ENCODE measurements at places on chromosomes 7 and 10.

- DNase-seq: no peak
Observed at GRCh38 chr10:5656737-5657579, 9.4 kb downstream of the ASB13 start.

- DNase-seq: no peak
Observed at GRCh38 chr7:79199961-79200360, 253.5 kb downstream of the MAGI2 start.

GRCh38 chr10:89241026-89241425 lies 10.5 kb downstream of the LIPA start:
- DNase-seq: no peak

DNA sequence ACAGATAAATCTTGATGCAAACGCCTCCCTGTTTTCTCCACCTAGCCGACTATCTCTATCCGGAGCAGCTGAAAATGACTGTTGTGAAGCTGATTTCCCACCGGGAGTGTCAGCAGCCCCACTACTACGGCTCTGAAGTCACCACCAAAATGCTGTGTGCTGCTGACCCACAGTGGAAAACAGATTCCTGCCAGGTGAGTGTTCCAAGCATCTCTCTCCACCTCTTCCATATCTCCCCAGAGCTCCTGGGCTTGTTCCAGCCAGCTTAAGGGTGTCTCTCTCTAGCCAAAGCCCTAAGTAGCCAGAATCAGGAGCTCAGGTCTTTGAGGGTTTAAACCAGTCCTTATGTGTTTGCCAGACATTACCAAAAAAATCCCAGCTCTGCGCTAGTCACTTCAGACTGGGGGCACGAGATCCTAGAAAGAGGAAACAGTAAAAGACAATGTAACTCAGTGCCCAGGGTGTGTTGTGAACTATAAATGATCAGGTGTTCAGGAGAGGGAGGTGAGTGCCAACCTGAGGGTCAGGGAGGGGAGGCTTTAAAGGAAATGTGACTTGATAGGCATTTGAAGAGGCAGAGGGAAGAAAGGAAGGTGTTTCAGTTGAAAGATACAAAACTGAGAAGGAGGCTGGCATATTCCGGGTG lies 4.4 kb downstream of the PLAU start:
- no peak for DNase-seq

GRCh38 chr10:3104251-3104918 lies 37.0 kb downstream of the PFKP start:
- no peak for DNase-seq

DNA sequence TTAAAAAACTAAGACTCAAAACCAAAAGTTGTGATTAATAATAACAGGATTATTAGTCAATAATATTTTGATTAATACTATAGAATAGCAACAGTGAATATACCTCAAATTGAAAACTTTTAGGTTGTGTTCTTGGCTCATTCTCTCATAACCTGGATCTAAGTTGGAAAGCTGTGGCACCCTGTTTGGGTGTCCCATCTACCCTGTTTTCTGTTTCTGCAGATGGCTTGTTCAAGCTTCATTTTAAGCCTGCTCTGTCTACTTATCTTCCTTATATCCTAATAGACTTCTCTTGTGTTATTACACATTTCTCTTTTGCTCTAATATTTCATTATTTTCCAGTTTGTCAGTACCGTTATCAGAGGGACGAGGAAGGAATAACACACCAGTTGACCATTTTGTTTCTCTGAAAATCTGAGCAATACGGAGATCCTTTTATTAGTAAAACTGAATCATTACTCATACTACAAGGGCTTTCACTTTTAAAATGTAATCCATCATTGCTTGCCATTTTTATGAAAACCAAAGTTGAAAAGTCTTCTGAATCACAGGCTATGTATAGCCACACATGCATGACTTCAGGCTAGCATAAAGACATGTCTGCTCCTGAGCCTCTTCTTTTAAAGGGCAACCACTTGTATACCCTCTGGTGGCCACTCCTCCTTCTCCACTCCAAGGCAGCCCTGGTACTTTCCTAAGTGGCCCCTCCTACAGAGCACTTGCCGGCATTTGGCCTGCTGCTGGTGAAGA lies 22.3 kb downstream of the COX15 start:
- DNase-seq: no peak

DNA sequence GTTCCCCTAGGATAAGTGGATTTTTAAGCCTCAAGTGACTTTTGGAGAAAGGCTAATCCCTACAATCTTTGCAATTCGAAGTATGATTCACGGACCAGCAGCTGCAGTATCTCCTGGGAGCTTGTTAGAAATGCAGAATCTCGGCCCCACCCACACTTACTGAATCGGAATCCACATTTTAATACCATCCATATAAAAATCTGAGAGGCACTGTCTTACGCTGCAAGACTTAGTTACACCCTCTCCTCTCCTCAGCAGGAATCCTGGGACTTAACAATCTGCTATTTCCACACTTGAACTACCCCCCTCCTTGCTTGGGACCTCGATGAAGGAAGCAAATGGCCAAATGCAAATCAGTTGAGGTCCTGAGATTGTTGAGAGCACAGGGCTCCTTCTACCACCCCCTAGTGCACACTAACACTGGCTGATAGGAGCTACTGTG lies 21.0 kb downstream of the ITPRIP start:
- DNase-seq: no peak

GRCh38 chr10:27741173-27742091 lies 4.2 kb downstream of the MKX start:
- no peak for DNase-seq

- no peak for DNase-seq
Observed at GRCh38 chr7:51367614-51367968, 51.0 kb upstream of the COBL start.

GRCh38 chr7:131370523-131370968 lies 42.9 kb downstream of the MKLN1 start:
- DNase-seq: no peak

DNA sequence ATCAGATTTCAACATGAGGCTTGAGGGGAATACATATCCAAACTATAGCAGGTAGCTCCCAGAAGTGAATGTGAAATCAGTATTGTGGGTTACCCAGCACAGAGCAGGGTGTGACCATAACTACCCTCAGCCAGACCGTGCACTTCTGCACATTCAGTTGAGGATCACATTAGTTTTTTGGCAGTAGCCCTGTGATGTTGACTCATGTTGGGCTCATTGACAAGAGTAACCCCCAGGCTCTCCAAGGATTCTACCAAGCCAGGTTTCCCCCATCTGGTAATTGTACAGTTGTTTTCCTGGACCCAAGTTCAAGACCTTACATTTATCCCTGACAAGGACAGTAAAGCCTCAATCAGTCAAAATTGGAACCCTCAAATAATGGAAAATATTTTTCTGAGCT lies 11.7 kb upstream of the CPA4 start:
- no peak for DNase-seq

GRCh38 chr7:99789441-99790070 lies 5.6 kb upstream of the CYP3A4 start:
- no peak for DNase-seq

GRCh38 chr7:3544202-3544601 lies 243.2 kb downstream of the SDK1 start:
- DNase-seq: no peak

DNA sequence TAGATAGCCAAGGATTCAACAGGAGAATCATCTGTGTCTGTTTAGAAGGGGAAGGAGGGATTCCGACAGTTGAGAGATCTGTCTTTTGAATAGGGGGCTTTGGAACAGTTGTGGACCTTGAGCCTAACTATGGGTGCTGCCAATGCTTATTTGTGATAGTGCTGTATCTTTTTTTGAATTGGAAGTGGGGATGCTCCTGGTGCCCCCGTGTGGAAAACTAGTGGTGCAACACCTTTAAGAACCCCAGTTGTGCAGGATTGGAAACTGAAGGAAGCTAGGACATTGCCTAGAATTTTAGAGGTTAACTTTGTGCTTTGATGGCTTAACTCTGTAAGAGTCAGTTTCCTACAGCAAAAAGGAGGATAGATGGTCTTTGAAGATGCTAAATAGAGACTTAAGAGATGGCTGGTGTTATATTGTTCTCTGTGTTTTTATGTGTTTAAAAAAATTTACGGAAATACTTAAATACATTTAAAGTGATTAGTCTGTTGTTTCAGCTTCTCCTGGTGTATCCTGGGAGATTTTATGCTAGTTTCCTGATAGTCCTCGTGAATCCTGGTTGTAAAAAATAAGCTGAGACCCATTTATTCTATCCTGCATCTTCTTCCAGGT lies 69.3 kb downstream of the AP3M1 start:
- peak; percentile 8 for DNase-seq

DNA sequence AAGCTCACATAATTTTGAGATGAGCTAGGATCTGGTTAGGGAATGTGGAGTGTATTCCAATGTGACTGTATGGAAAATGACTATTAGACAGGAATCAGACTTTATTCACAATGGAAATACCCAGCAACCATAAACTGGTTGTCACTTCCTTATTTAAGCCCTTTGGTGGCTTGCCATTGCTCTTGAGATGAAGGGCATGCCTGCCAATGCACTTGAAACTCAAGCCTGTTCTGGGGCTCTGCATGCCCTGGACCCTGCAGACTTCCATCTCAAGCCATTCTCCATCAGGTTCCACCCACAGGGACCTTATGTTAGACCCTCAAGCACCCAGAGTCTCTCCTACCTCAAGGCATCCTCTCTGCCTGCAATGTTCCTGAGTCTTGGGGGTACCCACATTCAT lies 145.5 kb downstream of the MPP7 start:
- DNase-seq: no peak

DNA sequence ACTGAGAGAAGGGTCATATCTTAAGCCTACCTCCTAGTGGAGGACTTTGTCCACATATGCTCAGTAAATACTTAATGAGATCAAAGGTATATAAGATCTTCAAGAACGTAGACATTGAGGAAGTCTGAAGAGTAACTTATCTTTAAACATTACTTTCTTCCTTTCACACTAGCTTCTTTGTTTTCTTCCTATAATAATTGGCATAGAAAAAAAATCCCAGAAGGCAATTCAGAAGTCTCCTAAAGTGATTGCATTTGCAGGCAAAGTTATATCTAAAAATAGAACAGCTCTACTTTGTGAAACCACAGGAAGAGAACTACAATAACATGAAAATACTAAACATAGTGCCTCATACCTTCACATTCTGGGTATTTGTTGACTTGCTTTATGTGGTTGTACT lies 150.4 kb downstream of the PPP1R3A start:
- DNase-seq: no peak

DNA sequence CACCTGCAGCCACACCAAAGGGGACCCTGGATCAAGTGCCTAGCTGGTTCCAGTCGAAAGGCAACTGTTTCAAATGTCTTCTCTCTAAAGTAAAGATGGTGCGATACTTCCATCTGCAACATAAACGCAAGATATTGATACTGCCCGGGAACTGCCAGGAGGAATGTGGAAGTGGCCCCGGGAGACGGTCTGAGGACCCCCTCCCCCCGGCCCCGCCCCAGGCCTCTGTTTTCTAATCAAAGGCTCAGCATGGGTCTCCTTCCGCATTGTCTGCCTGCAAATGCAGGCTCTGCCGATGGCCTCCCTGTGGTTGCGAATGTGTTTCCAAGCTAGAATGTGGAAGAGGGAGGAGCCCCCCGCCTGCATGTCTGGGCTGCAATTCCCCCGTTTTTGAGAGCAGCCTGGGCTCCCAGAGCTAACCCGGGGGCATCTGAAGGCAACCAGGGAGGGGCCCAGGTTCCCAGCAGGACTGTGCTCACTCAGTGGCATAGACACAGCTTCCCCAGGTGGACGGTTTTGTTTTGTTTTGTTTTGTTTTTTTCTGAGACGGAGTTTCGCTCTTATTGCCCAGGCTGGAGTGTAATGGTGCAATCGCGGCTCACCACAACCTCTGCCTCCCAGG lies 223.9 kb upstream of the PPP2R2D start:
- DNase-seq: no peak

- DNase-seq: no peak
Observed at GRCh38 chr10:101535949-101536348, 52.1 kb downstream of the POLL start.

- no peak for DNase-seq
Observed at GRCh38 chr10:101495324-101495925, 92.6 kb downstream of the POLL start.

DNA sequence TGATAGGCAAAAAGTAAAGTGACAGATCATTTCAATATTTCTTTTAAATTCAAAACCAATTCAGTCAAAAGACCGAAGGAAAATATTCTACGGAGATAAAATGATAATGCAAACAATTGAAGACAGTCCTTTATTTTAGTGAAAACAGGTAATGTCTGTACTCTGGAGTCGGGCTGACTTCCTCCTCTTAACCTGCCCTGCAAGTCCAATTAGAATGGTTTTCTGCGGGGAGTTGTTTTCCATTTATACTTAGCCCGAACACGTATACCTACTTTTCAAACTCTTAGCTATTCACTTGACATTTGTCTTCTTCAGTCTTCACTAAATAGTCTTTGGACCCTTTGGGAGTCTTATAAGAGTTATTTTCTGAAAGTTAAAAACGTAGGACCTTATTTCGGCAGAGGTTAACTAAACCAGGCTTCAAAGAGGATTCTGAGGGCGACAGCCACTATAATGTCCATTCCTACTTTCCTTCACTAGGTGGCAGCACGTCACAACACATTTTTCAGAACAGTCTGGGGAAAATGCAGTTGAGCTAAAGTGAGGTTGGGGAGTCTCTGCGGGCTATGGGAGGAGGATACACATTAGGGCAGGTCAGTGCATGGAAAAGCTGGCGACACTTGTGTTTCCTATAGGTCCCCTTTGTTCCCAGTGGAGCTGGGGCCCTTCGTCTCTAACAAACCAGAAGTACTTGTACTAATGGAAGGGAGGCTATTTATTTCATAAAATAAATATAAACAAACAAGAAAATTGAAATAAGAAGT lies 472.0 kb downstream of the KCNMA1 start:
- peak; percentile 2 for DNase-seq

DNA sequence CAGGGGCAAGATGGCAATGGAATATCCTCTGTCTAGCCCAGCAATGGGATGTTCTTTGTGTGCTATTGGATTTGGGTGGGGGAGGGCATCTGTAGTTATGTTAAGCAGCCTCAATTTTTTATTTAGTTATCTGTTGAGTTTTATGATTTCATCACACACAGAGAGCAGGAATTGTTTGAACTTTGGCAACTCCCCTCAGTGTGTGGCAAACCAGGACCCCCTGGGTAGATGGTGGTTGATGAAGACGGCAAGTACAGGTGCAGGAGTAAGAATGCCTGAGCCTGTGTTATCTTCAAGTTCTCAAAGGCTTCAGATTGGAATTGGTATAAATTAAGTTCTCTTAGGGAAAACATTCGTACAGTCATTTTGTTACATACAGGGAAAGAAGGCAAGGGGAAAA lies 142.4 kb upstream of the SAMD8 start:
- DNase-seq: no peak

DNA sequence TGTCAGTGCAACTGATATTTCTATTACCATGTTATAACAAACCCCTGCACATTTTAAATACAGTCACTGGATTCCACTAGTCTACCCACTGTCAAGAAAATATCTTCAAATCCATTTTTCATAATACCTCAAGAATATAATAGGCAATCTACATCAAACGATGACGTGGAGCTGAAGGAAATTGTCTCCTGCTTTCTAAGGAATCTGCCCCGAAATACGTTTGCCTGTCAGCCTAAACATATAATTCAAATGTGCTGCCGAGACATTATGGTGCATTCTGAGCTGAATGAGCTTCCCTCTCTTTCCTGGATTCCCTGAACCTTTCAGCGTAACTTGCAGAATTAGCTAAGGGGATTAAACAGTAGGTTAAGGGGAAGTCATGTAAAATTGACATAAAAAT lies 306.8 kb downstream of the SORCS1 start:
- no peak for DNase-seq

Data from stimulated activated CD4-positive, alpha-beta T cell treated with anti-CD3 and anti-CD28 coated beads, Interleukin-4, amount 100 ng/mL, for 4 hours (primary cell).